AG20443 (cell line): ENCODE measurements at places on chromosomes 2 and 18.

DNA sequence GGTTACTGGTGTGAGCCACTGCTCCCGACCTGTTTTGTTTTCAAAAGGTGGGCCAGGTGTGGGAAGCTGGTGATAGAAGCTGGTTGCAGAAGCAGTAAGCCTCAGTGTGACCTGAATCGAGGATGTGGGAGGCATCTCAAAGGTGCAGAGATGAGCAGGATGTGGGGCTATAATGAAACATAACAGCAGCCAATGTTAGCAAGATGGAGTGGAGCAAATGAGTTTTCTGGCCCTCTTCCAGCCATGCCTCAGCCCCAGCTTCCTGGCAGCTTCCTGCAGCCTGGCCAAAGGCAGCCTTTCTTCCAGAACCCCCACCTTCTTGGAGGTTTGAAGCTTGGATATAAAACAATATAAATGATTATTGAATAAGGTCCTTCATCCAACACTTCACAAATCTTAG, 184.8 kb downstream of the NCK2 start:
- no peak for DNase-seq

DNA sequence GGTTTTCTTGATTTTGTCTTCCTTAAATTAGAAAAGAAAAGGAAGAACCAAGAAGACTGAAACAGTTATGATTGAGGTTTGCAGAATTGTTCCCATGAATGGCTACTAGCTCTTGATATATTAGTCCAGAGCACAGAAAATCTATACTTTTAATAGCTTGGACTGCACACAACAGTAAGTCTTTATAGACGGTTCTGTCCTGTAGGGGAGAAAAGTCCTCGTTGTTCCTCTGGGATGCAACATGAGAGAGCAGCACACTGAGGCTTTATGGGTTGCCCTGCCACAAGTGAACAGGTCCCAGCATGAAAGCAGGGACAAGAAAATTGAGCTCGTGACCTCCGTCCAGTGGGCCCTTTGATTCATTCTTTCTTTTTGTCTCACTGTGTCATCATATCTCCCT, 41.5 kb downstream of the RAB31 start:
- no peak for DNase-seq

DNA sequence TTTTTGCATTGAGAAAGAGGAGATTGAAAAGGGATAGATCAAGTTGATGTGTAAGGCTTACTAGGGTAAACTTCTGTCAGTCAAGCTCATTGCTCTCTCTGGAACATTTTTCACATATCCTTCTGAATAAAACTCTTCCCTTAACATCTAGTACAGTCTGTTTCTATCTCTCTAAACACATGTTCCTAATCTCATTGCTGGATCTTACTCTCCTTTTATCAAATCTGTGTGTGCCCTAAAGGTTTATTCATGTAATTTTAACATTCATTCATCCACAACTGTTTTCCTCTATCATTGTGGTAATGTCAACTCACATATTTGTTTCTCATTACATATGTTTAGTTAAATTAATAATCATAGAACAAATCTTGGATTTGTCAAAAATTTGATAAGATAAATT, 277.9 kb upstream of the GULP1 start:
- no peak for DNase-seq

GRCh38 chr2:143668234-143668633, 539.0 kb downstream of the ARHGAP15 start:
- DNase-seq, result no peak

DNA sequence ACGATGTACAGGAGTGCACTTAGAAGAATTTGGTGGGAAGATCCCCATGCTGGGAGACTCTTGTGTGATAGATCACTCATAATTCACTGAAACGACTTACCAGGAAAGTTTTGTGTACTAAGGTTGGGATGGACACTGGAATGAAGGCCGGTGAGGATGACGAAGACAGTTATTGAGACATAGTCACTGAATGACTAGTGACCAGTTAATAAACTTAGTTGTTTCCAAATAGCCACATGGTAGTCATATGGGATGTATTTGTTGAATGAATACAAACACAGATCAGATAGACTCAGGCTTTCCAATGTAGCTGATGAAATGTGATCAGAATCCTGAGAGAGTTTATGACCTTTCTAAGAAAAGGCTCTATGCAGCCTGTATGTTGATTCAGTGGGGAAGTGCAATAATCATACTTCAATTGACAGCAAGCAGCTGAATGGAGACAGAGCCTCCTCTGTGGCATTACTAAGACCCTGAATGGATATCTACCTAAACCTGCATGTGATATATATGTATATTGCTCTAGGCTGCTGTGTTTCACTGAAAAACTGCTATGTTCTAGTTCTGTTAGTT, 20.4 kb downstream of the GDF7 start:
- peak; percentile 34 for DNase-seq

- DNase-seq, result no peak
Observed at GRCh38 chr18:26806224-26806623, 59.3 kb downstream of the AQP4 start.

DNA sequence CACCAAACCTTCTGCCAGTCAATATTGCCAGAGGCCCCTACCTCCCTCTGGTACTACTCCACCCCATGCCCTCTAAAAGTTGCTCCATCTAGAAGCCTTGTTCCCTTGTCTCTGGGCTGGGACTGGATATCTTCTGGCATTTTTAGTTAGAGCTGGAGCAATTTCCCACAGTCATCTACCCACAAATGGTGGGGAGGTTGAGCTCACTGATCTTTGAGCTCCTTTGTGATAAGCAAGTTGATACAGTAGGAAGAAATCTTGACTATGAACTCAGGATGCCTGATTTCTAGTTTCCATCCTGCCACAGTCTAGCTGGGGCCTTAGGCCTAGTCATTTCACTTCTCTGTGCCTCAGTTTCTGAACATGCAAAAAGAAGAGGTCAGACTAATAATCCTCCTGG, 155.0 kb downstream of the MAIP1 start:
- DNase-seq, result no peak

- no peak for DNase-seq
Observed at GRCh38 chr18:65610939-65611338, 139.9 kb upstream of the CDH7 start.

- DNase-seq, result no peak
Observed at GRCh38 chr18:79423211-79424007, 27.7 kb downstream of the NFATC1 start.

DNA sequence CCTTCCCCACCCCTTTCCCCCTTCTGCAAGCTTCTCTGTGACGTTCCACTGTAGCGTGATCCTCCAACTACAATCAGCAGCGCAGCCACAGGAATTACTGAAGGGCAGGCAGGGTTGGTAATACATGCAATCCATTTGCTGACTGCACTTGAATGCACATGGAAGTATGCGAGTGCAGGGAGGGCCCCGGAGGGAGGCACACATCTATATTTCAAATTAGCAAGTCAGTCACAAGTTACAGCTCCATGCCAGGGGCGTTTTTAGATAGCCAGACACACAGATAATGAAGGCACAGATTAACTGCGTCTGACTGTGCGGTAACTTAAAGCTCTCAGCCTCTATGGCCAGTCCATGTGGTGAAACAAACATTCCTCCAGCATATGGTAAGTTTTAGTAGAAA, 209.2 kb upstream of the GATA6 start:
- DNase-seq, result no peak

DNA sequence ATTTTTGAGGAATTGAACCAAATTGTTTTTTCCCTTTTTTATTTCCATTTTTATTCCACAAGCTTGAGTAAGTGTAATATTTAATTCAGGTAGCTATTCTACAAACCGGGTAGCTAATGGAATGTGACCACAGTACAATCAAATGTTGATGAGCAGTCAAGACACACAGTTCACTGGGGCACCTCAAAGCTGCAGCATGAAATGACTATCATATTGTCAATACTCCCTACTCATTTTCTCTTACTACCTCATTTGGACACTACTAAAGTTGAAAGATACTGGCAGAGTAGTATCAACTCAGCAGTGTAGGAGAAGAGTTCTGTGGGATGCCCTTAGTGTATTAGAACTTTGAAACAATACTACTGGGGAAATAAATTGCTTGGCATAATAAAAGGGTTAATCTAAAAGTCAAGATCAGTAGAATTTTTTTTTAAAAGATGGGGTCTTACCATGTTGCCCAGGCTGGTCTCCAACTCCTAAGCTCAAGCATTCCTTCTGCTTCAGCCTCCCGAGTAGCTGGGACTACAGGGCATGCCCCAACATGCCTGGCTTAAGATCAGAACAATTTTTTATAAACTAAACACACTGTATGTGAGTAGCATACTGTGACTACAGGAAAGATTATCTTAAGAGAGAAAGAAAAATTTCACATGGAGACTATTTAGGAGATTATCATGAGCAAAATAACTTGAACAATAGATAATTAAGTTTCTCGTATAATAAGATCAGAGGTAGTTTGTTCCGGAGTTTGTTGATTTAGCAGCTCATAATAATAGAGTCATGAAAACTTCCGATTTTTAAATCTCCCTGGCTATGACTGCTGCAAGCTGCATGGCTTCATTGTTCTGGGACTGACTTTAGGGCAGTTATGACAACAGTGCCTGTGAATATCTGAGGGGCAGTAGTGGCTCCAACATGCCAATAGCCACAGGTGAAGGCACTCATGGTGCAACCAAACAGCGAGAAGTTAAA, 43.7 kb downstream of the MYO3B start:
- DNase-seq, result no peak

DNA sequence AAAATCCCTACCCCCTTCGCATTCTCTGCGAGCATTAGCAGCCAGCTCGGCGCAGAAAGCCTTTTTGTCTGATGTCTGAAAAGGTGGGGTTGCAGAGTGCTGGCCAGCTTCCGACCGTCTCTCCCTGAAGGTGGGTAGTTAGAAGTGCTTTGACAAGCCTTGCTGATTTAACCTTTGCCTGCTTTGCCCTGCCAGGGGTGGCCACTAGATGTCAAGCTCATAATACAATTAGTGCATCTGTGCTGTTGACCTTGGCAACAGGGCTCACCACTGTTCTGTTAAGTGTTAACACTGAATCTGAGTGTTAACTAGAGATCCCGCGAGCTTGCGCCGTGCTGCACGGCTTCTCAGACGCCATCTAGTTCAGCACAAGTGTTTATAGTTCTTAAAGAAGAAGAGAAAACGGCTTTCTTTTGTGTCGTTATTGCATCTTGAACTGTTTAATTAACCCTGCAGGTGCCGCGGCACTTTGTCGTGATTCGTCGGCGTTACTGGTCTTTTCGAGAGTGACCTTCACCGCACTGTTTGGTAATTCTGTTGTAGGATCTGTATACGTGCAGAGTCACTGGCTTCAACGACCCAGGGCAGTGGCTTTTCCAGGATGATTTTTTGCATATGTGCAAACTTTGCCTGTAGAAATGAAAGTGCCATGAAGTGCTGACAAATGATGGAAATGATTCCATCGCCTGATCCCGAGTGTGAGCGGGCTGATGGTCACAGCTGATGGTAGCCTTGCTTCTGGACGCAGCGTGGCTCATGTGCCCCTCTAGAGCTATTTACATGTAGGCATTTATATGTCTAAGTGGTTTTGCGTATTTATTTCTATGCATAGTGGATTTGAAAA, 5.5 kb downstream of the SALL3 start:
- DNase-seq, result no peak

DNA sequence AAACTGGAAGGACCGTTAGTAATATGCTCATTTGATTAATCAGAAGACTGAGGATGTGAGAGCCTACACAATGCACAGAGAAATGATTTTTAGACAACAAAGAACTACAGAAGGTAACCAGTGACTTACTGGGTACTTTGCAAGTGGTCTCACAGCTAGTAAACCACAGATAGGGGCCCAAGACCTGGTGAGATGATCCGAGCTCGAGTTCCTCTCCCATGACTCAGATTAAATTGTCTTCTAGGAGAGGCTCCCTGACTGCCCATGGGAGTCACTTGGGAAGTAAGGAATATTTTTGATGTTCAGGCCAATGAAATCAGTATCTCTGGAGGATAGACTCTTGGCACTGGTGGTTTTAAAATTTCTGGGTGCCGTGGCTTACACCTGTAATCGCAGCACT, 220.2 kb downstream of the CLIP4 start:
- no peak for DNase-seq

DNA sequence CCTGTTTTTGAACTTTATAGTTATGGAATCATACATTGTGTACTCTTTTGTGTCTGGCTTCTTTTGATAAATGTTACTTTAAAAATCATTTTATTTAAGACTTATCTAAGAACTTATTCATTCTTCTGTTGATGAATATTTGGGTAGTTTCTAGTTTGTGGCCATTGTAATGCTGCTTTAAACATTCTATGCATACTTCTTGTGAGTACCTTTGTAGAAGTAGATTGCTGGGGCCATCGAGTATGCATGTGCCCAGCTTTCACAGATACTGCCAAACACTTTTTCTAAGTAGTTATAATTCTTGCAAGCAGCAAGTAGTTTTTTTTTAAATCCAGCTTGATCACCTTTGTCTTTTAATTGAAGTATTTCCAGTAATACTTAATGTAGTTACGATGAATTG, 11.1 kb downstream of the CD302 start:
- no peak for DNase-seq

- DNase-seq, result no peak
Observed at GRCh38 chr2:182729710-182730339, 13.8 kb downstream of the DNAJC10 start.

DNA sequence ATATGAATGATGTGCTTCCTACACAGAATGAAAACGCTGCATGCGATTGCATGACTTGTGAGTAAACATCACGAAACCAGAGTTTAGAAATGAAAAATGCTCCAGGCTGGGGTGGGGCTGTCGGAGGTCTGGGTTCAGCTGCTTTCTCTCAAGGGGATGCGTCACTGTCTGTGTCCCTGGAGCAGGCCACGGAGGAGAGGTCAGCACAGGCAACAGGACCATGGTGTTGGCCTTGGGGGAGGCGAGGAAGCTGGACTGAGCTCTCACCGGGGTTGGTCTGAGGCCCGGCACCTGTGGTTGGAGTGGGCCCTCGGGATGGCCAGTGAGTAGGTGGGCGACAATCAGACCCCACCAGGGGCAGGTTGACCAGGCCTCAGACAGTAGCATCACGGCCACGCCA, 89.0 kb upstream of the TMEM18 start:
- DNase-seq, result no peak

DNA sequence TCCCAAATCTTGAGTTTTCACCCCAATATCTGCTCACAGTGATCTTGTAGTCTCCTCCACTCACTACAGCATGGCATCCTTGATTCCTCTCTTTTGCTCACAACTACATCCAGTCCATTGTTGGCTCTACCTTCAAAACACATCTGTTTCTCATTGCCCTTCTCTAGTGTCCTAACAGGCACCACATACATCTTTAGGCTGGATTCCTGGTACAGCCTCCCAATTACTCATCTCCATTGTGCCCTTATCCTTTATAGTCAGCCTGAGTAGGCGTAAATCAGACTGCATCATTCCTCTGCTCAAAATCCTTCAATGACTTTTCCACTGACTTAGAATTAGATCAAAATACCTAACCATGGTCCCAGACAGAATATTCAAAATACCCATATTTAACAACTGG, 10.7 kb upstream of the TAF1B start:
- DNase-seq, result peak; percentile 52

GRCh38 chr2:234981197-234982095, 29.6 kb downstream of the SH3BP4 start:
- DNase-seq, result peak; percentile 94

GRCh38 chr18:75139226-75139911, 69.6 kb downstream of the PTGR3 start:
- no peak for DNase-seq

- DNase-seq, result peak; percentile 81
Observed at GRCh38 chr2:44479127-44479887, 117.6 kb downstream of the CAMKMT start.

GRCh38 chr2:156553714-156554442, 117.7 kb downstream of the GPD2 start:
- no peak for DNase-seq
